ENCODE measurements at places on chromosomes 7 and 10. TPM values are rescaled to one million over a fixed set of nuclear protein-coding genes. Genes with fewer than 3 reads are reported as not detected.

GRCh38 chr10:96427291-96427690 is 68.5 kb upstream of the OPALIN start:
- no peak for DNase-seq

Gene CH25H
- total RNA-seq: 0.21 TPM

Gene ANK3
- total RNA-seq: 148 TPM

GRCh38 chr10:101587725-101588653 is at the start of the genes DPCD and POLL:
TSS of gene DPCD (plus strand) at chr10:101588321. CDS start at chr10:101588337, 16 bp downstream.
TSS of gene POLL (minus strand) at chr10:101588257. CDS start at chr10:101587360, 897 bp downstream.
- DNase-seq: peak; percentile 99

DNA sequence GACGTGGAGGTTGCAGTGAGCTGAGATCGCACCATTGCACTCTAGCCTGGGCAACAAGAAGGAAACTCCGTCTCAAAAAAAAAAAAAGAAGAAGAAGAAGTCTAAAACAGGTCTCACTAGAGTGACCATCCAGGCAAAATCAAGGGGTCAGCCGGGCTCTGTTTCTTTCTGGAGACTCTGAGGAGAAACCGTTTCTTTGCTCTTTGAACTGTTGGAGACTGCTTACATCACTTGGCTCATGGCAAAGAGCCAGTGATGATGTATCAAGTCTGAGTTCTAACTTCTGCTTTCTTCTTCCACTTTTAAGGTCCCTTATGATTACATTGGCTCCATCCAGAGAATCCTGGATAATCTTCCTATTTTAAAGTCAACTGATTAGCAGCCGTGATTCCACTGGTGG is 306.8 kb downstream of the WDR11 start:
- DNase-seq: peak; percentile 28

GRCh38 chr10:75083972-75084833 is 27.3 kb upstream of the SAMD8 start:
- peak; percentile 37 for DNase-seq

Gene GRID2IP
- 0.31 TPM for total RNA-seq

GRCh38 chr10:36670621-36671402 is 454.6 kb upstream of the ANKRD30A start:
- no peak for DNase-seq

GRCh38 chr7:90709501-90710465 is 113.7 kb downstream of the CDK14 start:
- peak; percentile 43 for DNase-seq

Gene CPEB3
- 7.2 TPM for total RNA-seq

Gene KLF14
- 1.1 TPM for total RNA-seq

Gene CPN1
- total RNA-seq: not detected

DNA sequence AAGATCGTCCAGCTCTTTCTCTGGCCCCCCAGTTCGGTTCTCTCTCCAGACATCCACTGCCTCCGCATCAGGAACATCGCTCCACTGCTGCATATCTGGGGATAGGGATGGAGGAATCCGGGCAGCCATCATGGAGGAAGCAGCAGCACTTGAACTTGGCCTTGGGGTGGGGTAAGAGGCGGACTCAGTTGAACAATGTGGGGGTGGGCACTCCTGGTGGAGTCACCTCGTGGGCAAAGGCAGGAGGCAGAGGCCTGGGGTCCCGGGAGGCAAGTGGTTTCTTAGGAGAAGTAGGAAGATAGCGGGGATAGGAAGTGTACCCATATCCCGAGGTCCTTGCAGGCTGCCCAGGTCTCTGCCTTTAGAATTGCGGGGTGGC is 98.3 kb downstream of the CHST15 start:
- DNase-seq: peak; percentile 17

DNA sequence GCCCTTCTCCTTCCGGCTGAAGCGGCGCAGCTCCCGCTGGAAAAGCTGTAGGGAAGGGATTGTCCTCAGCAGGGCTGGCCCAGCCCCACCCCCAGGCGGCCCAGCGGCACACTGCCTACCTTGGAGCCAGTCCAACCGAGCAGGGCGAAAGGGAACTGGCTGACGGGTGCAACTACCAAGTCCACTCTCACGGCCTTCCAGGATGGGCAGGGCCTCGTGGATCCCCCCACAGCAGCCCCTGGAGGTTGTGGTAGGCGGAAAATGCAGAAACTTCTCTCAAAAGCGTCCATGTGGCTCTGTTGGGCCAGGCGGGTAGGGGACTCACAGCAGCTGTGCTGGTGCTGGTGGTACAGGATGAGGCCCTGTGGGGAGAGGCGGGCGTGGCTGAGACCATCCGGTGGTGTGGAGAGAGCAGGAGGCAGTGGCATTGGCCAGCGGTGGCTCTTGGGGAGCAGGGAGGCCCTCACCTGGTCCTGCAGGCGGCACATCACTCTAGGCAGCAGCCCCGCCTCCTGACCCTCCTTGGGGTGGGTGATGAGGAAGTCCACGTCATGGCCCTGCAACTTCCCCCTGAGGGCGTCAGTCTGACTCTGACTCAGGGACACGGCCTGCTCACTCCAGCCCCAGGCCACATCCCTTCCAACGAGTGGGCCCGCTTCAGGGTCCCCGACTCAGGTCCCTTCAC is 8.4 kb upstream of the PGAM2 start:
- no peak for DNase-seq

DNA sequence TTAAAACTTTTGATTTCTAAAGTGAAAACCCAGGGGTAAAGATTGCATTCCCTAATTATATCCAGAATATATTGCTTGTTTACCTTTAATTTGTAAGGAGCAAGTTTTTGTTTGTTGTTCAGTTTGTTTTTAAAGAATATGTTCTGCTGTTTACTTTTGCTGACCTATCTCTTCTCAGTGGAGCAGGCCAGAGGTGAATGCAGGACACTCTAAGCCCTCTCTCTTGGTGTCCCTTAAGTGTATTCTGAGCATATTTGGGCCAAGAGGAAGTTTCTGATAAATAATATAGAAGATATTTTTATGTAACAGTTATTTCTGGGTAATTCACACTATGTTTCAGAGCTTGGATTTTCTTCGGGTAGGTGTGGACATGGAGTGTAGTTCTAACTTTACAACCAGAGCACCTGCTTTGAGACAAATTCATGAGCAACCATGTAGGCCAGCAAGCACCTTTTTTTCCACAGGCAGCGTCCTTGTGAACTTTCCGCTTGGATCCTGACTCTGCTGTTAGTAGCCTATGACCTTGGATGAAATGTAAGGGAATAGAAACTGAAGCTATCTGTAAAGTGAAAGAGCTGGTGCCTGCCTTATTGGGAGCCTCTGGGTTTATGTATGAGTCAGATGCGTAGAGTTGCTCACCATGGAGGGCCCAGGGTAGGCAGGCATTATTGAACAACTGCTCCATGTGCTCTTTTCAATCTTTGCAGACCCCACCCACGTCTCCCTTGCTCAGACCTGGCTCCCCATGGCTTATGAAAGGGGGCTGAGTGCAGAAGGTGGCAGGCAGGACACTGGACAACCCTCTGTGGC is 16.1 kb downstream of the OGDH start:
- DNase-seq: no peak

Gene ATG9B
- total RNA-seq: 25.8 TPM

Gene MACROH2A2
- 18.9 TPM for total RNA-seq

All from tongue (tissue), 3 donors.